T-helper 17 cell (primary cell): ENCODE measurements at places on chromosomes 7 and 10.
A peak's percentile ranks its signal among the peaks of the same experiment; 100 is the strongest.

GRCh38 chr10:20299034-20299736, 483.0 kb downstream of the PLXDC2 start:
- DNase-seq = no peak

DNA sequence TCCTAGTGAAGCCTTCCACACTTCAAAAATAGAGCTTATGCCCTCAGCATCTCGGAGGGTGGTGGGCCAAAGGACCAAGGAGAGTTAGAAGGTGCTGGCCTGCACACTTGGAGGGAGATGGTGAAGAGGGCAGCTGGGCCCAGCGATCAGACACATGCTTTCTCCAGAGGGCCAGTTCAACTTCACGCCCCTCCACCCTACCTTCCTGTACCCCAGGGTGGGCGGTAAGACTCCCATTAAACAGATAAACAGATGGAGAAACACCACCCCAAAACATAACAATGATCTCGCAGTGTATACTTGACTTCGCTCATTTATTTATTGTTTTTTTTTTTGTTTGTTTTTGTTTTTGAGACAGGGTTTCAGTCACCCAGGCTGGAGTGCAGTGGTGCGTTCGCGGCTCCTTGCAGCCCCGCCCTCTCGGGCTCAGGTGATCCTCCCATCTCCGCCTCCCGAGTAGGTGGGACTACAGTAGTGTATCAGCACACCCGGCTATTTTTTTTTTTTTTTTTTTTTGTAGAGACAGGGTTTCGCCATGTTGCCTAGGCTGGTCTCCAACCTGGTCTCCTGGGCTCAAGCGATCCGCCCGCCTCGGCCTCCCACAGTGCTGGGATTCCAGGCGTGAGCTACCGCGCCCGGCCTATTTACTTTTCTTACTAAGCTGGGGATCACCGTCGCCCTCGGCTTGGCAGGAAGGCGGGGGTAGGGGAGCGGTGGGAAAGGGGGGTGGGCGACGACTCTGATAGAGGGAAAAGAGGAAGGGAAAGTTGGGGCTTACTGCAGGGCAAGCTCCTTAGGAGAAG, 1.8 kb downstream of the C10orf95 start:
- peak; percentile 78 for DNase-seq

DNA sequence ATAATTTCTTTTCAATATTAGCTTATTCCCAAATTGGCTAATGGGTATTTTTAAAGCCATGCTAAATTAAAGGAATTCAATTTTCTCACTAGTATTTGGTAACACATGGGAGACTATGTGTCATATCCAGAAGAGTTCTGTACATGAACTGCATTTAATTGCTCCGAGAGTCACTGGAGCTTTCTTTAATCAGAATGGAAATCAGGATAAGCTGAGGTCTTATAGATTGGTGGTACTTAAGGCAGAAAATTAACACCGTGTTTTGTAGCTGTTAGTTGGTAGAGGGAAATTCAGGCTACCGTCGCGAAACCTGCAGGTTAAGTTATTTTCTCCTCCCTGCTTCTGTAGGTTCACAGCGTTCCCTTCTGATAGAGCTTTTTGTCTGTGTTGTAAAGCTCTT, at the start of gene WEE2:
Gene WEE2 (plus strand): TSS at position 3 of the 400 bp plus-strand sequence. CDS start 406 bp downstream, outside the sequence.
- DNase-seq = no peak

DNA sequence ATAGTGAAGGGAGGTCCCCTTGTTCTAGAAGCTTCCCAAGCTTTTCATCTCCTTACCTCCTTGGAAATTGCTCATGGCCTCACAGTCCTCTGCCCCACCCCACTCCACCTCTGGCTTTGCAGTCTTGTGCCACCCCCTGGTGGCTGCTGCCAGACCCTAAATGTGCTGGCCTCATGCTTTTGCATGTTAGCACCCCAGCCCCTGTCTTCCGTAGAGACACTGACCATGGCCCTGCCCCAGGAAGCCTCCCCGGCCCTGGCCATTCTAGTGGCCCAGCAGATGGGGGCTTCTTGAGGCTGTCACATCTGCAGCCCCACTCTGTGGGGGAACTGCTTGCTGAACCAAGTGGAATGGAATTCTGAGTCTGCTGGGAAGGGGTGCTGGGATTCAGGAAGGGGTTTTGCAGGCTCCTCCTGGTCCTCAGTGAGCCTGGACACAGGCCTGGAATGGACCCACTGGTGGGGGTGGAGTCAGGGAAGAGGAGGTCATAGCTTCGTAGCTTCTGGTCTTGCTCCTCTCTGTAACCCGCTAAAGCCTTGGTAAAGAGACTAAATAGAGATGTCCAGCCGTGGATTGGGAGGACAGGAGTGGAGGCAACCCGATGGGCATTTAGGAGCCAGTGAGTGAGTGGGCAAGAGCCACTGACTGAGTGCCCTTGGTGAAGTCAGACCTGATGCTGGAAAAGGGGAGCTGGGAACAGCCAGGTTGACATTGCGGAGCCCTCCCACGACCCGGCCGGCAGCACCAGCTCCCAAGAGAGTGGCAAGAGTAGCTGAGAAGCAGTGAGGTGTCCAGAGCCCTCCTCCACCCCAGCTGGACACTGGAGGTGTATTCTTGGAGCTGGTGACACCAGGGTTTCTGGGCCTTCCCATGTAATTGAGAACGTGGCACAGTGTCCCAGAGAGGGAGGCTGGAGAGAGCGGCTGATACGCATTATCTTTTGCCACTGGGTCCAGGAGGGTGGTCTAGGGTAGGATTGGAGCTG, 20.9 kb downstream of the RAMP3 start:
- DNase-seq = no peak

- DNase-seq = no peak
Measured at GRCh38 chr10:13822490-13822889, 235.7 kb downstream of the PRPF18 start.
